ENCODE measurements at places on chromosomes 4 and X. TPM values are rescaled to one million over a fixed set of nuclear protein-coding genes. Genes with fewer than 3 reads are reported as not detected.

DNA sequence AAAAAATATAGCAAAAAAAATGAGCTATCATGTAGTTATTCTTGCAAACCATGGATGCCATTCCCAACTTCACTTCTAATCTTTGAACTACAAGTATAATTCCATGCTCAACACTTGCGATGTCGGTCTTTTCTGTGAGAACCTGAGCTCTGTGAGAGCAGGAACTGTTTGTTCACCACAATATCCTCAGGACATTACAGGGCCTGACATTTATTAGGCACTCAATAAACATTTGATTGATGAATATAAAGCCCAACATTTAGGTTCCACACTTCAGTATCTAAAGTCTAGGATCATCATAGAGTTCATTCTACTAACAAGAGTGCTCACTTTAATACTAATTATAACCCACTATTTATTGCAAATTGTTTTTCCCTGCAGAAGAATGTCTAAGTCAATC, 211.6 kb upstream of the FAM241A start:
- DNase-seq: no peak

DNA sequence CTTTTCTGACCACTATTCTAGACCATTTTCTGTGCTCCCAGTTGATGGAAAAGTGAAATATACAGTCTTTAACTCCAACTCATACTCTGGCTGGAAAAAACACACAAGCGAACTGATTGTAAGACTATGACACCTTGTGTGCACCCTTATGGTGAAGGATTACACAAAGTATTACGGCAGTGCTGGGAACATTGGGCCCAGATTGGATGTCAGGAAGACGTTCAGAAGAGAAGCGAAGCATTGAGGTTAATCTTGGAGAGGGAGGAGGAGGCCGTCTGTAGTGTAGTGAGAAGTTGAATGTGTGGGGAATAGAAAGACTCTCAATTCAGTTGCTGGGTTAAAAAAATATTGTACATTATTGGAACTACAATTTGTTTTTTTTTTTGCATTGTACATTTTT, 50.0 kb downstream of the GRIA2 start:
- no peak for DNase-seq

DNA sequence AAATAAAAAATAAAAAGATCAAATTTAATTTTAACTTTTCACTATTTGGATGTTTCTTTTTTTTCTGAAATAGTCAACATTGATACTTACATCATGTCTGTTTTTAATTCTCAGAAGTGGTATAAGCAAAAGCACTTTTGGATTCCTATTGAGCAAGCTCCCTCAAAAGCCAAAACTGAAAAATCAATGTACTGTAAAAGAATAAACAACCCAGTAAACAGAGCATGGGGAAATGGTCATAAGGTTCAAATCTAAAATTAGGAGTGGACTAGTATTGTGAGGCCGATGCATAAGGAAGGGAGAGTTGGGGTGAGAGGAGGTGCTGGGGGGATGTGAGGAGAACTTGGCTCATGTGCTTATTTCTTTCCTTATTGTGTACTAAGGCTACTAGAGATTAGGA, 37.9 kb downstream of the NUDT6 start:
- DNase-seq: no peak

DNA sequence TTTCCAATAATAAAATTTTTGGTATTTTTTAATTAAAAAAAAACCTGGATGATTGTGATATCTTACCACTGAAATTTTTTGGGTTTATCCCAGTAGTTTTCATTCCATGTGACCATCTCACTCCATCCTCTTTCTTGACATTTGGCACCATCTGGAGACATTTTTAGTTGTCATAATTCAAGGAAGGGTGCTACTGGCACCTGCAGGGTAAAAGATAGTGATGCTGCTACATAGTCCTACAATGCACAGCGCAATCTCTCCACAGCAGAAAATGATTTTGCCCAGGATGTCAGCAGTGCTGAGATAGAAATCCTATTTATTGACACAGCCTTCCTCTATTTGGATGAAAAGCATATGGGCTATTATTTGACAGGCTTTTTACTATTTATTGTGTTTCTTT, 79.3 kb downstream of the RBPJ start:
- no peak for DNase-seq

GRCh38 chr4:179472164-179472563, 2029.9 kb upstream of the AGA start:
- DNase-seq: no peak

GRCh38 chr4:32002037-32002747, 1282.0 kb downstream of the PCDH7 start:
- no peak for DNase-seq

GRCh38 chr4:128812442-128813235, 3.1 kb downstream of the JADE1 start:
- DNase-seq: peak; percentile 81

- DNase-seq: no peak
Observed at GRCh38 chr4:79917246-79917645, 155.8 kb downstream of the ANTXR2 start.

- DNase-seq: no peak
Observed at GRCh38 chr4:8522160-8523120, 57.8 kb upstream of the GPR78 start.

Gene CDS1
- total RNA-seq: 36.2 TPM

Gene PNMA5
- not detected for total RNA-seq

Gene NPY1R
- 30.8 TPM for total RNA-seq

Gene MAGEA2
- total RNA-seq: not detected

GRCh38 chr4:48005781-48006180, 10.7 kb downstream of the CNGA1 start:
- DNase-seq: no peak

Gene ZNF157
- not detected for total RNA-seq

DNA sequence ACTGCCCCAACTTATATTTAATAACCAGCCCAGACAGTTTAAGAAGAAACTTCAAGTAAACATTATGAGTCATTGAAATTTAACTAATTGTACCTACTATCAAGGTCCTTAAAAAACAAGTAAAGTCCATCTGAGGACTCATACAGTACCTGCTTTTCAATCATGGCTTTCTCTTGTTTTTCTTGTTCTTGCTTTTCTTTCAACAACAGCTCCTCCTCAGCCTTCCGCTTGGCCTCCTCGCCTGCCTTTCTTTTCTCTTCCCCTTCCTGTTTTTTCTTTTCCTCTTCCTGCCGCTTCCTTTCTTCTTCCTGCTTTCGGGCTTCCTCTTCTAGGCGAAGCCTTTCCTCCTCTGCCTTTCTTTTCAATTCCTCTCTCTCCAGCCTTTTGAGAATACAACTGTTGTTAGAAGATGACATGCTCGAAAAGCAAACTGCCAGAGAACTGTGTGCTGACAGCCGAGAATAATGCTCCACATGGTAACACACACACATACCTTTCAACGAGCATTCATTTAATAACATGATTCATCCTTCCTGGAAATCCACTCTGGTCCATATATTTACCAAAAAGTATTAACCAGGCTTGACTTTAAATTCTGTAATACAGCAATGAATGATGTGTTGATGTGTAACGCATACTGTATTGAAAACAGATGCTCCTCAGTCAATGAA, 25.2 kb upstream of the BCLAF3 start:
- no peak for DNase-seq

DNA sequence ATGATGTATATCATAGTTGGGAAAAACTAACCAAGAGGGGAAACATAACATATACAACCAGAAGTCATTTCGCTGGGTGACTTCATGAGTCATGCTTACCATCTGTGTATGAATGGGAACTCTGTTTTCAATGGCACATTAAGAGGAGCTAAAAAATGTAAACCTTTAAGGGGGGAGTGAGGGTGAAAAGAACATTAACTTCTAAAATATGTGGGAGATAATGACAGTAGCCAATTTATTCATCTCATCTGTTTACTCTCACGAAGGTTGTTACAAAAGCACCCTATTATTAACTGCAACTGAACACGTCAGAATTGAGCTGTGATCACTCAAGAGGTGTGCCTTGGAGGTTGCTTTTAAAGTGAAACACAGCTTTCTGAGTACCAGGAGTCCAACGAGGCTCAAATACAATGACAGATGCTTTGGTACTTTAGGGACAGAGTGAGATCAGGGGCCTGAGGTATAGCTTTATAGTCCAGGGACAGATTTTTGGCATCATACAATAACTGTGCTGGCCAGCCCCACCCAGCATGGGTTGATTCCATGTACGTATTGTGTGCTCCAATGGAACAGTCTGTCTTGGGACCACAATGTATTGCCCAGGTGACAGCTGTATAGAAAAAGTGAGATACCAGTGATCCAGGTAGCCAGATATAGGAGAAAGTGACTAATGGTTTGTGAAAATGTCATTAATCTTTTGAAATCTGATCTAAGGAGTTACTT, 107.3 kb downstream of the AMMECR1 start:
- DNase-seq: no peak

Gene SMIM31
- not detected for total RNA-seq

GRCh38 chr4:104475652-104476051, 19.0 kb downstream of the CXXC4 start:
- no peak for DNase-seq

GRCh38 chrX:103791228-103791627, 14.6 kb downstream of the PLP1 start:
- no peak for DNase-seq

GRCh38 chrX:114619874-114620273, 36.0 kb downstream of the HTR2C start:
- no peak for DNase-seq

Gene TKTL1
- total RNA-seq: 0.24 TPM

DNA sequence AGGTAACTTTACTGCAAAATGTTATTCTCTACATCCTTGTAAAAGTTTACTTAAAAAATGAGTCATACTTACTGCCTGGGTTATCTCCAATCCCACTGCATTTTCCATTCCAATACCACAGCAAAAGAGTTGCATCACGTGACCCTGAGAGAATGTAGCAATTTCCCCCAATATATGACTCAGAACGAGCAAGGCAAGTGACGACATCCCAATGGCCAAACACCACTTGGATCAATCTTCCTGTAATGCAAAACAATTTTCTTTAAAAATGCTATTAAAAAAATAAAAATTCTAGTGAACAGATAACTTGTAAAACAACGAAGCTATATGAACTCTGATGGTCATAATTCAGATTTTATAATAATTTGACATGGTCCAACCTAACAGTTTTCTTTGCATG, 224.3 kb downstream of the DCLK2 start:
- DNase-seq: no peak

Gene SLC25A4
- total RNA-seq: 13.8 TPM

Gene PORCN
- 21.5 TPM for total RNA-seq

Gene PABPC5
- total RNA-seq: 0.24 TPM

Gene CRMP1
- total RNA-seq: not detected

GRCh38 chr4:179880756-179881155, 2362.4 kb upstream of the TENM3 start:
- no peak for DNase-seq

Gene EVC2
- total RNA-seq: 22.2 TPM

Gene CCSER1
- 14.3 TPM for total RNA-seq

GRCh38 chrX:38987198-38987651, 186.0 kb downstream of the MID1IP1 start:
- no peak for DNase-seq

Gene PDHA1
- 137 TPM for total RNA-seq

DNA sequence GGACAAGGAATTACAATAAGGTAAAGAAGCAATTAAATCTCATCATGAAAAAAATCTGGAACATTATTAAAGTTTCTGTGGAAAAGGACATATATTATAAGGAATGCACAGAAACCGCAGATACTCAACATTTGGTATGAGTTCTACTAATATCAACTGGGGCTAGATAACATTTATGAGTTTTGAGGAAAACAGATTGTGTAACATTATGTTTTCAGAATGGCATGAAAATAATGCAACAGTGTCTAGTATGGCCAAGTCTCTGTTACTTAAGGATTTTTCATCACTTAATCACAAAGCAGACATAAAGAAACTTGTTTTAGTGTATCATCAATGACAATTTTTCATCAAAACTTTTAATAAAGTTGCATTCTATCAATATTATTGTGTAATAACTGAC, 785.0 kb downstream of the GLUD2 start:
- no peak for DNase-seq

GRCh38 chr4:160372390-160372789, 1269.5 kb downstream of the RAPGEF2 start:
- no peak for DNase-seq

- DNase-seq: no peak
Observed at GRCh38 chr4:85656759-85657505, 182.0 kb downstream of the ARHGAP24 start.

DNA sequence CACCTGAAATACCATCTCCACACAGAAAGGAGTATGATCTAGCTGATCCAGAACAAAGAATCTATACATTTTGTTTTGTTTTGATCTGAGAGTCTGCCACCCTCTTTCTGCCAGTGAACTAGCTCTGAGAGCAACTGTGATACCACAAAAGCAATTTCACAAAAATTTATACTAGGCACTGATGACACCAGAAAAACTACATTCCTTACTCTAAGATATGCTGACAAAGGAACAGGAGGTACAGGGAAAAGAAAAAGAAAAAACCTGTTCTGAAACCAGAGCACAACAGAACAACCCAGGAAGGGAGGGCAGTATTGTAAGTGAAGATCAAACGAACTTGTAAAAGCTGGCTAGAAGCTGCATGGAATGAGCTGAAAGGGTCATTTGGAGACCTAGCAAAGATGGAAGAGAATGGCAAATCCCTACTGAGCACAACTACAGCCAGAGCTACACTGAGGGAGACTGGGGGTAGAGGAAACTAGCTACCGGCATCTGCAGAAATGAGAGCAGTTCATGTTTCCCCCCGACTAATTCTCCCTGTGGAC, 31.9 kb downstream of the AMOT start:
- DNase-seq: no peak

DNA sequence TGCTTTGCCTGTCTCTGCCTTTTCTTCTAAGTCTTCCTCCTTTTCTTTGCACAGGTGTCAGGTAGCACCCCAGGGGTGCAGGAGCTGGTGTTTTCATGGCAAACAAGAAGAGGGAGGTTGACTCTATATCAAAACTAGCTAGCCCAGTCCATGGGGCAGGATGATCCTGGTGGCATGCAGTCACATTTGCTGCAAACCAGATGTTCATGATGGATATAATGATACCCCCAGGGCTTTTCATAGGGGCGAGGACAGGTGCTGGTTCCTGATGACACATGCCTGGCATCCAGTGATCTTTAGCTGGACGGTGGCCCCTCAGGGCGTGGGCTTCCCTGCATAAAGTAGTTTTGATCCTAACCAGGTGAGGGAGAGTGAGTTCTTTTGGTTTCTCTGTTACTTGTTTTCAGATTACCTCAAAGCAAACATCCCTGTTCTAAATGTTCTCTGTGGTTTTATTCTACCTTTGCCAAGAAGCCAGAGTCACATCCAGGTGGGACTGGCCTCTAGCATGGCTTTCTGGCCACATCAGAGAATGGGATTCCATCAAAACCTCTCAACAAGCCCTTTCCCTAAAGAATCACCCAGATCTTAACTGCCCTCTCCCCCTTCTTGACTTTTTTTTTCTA, 11.2 kb upstream of the UBA6 start:
- DNase-seq: no peak

GRCh38 chr4:5374592-5374991, 323.3 kb downstream of the STK32B start:
- DNase-seq: no peak

- no peak for DNase-seq
Observed at GRCh38 chr4:107721436-107722100, 1.5 kb upstream of the PAPSS1 start.

- no peak for DNase-seq
Observed at GRCh38 chr4:3252831-3253641, 4.1 kb downstream of the MSANTD1 start.
